ENCODE measurements at places on chromosomes 5 and 9. TPM values are rescaled to one million over a fixed set of nuclear protein-coding genes. Genes with fewer than 3 reads are reported as not detected.

MOB3B gene
- total RNA-seq: 2.9 TPM

NPR3 gene
- total RNA-seq: 19.2 TPM

NFIB gene
- 104 TPM for total RNA-seq

CCDC107 gene
- 10.6 TPM for total RNA-seq

EFNA5 gene
- 13.5 TPM for total RNA-seq

LCN15 gene
- total RNA-seq: not detected

MCC gene
- 10.2 TPM for total RNA-seq

ANKRD34B gene
- total RNA-seq: 0.41 TPM

CTNNAL1 gene
- 7.3 TPM for total RNA-seq

DNA sequence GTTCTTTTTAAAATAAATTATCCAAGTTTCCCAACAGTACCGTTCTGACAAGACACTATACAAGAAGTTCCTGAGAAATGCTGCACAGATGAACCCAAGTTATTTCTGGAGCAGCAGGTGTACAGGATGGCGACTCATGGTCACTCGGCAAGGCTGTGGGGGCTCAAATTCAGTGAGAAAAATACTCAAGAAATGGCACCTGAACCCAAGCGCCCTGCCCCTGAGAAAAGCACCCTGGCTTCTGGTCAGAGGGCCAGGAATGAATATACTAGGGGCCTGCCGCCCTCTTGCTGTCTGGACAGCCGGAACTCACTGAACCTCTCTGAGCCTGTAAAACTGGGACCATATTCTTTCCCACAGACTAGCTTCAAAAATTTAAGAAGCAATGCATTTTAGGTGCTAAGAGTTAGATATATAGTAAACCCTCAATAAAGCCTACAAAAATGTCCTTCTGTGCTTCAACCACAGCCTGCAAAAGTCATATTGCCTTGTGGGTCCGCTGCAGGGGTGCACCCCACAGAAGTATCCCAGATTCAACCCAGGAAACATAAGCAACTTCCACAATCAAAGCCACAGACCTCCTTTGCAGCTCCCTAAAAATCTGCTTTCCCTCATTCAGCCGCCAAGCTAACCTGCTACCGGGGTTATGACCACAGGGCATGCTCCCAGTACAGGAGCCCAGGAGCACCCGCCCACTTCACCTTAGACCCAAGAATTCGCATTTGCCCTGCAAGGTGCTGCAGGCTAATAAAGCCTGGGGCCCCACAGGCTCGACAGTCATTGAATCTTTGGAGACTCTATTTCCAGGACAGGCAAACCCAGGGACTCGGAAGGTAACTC is 1.4 kb downstream of the RAPGEF1 start:
- no peak for DNase-seq

DNA sequence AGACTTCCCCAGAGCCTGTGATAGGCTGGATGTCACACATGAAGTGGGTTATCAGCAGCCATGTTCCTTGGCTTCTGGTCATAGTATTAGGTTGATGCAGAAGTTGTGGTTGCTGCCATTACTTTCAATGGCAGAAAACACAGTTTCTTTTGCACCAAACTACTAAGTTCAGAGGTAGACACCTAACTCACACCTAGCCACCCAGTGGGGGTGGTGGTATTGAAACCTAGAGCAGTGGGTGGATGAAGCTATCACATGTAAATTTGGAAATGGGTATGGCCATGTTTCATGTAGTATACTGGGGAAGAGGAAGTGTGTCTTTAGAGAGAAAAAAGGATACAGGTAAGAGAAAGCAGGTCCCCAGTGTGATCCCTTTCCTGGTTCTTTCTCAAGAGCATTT is 347.9 kb upstream of the SEMA6A start:
- DNase-seq: no peak

GRCh38 chr5:57650360-57651069 is 167.9 kb upstream of the ACTBL2 start:
- no peak for DNase-seq

DNA sequence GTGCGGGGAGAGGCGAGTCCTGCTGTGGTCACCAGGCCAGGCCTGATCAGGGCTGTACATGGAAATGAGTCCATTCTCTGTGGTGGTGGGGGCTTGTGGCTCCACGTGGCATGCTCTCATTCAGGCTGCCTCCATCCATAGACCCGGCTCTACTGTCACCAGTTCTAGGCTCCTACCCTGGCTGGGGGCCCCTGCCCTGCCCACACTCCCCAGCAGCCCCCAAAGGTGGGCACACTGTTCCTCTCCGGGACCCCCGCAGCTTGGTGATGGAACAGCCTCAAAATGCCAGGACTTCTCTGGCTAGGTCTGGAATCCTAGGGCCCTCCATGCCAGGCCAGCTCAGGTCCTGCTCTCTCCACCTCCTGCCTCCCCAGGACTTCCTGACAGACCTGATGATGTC is 111.7 kb downstream of the DAB2IP start:
- no peak for DNase-seq

DNA sequence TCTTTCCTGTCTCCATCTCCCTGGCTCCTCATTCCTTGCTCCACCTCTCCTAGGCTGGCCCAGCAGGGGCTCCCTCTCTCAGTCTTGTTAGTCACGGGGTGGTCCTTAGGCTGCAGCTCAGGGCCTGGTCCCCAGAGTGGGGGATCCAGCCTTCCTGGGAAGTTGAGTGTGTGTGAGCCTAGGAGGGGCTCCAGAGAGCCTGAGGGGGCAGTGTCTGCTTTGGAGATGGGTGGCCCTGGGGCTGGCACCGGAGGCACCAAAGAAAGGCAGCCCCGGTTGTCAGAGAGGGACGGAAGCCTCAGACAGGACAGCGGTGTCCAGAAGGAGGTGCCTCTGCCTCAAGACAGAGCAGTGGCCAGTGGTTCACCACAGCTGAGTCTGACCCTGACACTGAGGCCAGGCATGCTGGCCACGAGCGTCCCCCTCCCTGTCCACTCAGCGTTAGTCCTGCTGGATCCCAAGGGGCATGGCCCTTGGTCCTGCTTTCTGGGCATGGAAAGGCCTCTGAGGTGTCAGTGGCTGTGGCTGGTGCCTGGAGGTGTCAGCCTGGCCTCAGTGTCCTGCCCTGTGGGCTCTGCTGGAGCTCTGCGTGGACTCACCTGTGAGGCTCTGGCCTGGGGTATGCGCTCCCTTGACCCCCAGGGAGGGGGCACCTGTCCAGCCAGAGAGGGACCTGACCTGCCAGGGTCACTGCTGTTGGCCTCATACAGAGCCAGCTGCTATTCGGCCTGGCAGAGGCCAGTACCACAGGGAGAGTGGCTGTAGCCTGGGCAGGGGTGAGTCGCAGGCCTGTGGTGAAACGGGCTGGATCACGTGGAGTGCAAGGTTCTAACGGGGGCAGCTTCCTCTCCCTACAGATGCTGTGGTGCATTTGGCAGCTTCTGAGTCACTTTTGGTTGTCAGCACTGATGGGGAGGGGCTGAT is 130.6 kb downstream of the CACNA1B start:
- no peak for DNase-seq

- no peak for DNase-seq
Observed at GRCh38 chr5:114243972-114244317, 117.9 kb upstream of the KCNN2 start.

GRCh38 chr9:108300306-108301287 is 555.2 kb downstream of the ACTL7B start:
- DNase-seq: no peak

GRCh38 chr5:78496373-78496772 is 136.0 kb downstream of the SCAMP1 start:
- DNase-seq: no peak

- DNase-seq: no peak
Observed at GRCh38 chr9:110124439-110124838, 83.5 kb downstream of the C9orf152 start.

DNA sequence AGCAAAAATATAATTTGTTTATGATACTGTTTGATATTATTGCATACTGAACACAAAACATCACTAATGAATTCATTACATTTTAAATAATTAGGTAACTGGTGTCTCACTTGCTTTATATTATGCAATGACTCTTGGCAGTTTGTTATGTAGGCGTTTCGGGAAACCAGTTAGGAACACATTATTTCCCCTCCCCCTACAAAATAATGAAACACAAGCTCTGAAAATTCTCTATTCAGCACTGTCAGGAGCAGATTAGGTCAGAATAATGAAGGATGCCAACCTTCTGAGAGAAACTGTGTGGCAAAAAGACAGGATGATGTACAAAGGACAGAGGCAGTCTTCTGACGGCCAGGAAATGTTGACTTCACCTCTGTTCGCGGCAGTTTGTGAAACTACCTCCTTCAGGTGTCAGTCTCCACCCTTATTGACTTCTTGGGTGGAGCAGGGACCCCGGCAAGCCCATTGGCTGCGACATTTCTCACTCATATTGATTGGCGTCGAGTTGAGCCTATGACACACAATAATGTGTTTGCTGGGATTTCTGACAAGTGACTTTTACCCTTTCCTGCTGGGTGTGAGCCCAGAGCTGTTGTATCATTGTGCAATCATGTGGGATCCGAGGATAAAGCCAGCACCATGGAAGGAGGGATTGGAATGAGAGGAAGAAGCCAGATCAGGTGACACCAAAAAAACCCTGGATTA is 33.9 kb downstream of the SH3PXD2B start:
- DNase-seq: no peak

DNA sequence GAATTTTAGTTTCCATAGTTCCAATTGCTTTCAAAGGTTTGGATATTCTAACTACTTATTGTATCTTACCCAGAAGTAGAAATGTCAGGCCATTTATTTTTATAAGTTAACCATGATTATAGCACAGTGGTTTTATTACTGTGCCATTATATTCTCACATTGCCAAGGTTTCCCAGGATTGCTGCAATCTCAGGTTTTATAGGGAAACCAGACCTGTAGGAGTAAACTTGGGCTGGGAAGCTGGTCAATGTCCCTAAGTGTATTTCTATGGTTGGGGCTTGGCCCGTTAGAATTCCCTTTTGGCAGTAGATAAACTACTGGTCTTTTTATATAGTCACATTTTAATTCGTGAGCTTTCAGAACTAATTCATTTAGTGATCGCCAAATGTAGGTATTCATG is 396.6 kb upstream of the KCNN2 start:
- DNase-seq: no peak

- no peak for DNase-seq
Observed at GRCh38 chr9:83986765-83987401, 6.3 kb downstream of the RMI1 start.

- DNase-seq: no peak
Observed at GRCh38 chr9:115847216-115847615, 306.4 kb upstream of the PAPPA start.

DNA sequence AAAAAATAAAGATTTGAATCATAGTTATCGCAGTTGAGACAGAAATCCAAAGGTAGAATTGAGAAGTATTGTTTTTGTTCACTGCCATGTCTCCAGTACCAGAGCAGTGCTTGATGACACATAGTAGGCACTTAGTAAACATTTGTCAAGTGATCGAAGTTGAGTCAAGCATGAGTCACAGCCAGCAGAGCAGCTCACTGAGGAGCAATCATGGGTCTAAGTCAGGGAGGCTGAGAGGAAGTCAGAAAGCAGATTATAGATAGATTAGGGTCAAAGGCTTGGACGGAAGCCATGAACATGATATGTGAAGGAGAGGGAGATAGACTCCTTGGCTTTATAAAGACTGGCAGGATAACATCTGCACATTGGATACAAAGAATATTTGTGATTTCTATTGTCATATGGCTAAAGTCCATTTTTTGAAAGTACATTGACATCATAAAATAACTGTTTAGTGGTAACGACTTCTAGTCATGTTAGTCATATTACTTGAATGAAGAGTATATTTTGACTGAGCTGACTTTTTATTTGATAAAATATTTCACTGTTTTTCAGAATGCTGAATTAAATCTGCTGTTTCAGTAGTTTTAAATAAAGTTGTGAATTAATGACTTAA is 168.5 kb downstream of the RAB3C start:
- DNase-seq: no peak

- no peak for DNase-seq
Observed at GRCh38 chr9:29796291-29796952, 2223.1 kb upstream of the C9orf72 start.

DNA sequence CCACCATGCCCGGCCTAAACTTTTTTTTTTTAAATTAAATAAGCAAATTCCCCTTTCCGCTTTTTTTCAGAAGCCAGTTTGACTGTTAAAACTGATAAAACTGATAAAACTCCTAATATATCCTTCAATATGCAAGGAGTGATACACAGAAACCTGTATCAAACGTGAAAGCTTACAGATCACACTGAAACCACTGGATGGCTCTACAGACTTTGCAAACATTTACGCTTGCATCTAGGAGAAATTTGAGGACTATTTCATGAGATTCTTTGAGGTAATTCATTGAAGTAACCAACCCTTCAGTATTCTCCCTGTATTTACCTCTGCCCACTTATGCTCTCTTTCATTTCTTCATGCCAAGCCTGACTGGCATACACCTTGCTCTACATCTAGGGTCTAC is 40.6 kb upstream of the CHD1 start:
- no peak for DNase-seq

DNA sequence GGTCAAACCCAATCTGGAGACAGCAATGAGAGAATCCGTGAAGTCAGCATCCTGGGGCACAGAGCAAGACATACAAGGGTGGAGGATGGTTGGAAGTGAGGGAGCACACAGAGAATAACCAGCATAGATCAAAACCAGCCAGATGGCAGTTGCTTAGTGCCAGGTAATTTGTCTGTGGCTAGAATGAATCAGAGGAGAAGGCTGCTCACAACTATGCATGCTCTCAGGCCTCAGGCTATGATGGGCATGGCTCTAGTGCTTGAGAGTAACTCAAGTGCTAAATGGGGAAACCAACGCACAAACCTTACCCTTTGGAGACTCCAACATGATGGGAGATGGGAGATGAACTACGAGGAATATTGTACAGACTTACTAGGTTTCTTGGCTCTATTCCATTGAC is 160.8 kb downstream of the DMRT2 start:
- DNase-seq: no peak

DNA sequence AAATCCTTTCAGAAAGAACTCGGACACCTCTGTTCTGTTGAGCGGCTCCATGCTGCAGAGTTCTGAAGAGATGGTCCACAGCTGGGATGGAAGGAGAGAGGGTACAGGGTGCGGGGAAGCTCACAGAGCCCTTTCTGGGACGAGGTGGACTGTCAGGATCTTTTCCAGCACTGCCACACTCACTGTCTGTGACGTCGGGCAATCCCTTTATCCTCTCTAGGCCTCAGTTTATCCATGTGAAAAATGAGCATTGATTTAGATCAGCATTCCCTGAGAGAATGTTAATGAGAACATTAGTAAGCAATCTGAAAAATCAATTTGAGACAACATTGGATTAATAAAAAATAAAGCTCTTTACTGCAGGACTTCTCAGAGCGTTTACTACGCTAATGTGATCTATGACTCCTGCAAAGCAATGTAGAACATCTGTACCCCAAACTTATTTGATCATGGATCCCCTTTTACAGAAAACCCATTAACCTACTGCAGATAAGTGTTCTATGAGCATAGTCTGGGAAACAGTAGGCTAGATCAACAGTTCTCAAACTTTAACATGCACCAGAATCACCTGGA is at the start of gene OR13J1:
OR13J1 (minus strand) TSS at position 51 of the 573 bp plus-strand sequence; CDS start at position 51, 0 bp downstream.
- DNase-seq: no peak

- no peak for DNase-seq
Observed at GRCh38 chr5:1756481-1756880, 43.2 kb downstream of the MRPL36 start.

- DNase-seq: no peak
Observed at GRCh38 chr5:93281980-93282772, 298.8 kb downstream of the NR2F1-AS1 start.

- DNase-seq: no peak
Observed at GRCh38 chr5:143258559-143259253, 144.8 kb downstream of the NR3C1 start.
